GM04504 (cell line): ENCODE measurements at places on chromosomes 3 and 15.
A peak's percentile ranks its signal among the peaks of the same experiment; 100 is the strongest.

DNA sequence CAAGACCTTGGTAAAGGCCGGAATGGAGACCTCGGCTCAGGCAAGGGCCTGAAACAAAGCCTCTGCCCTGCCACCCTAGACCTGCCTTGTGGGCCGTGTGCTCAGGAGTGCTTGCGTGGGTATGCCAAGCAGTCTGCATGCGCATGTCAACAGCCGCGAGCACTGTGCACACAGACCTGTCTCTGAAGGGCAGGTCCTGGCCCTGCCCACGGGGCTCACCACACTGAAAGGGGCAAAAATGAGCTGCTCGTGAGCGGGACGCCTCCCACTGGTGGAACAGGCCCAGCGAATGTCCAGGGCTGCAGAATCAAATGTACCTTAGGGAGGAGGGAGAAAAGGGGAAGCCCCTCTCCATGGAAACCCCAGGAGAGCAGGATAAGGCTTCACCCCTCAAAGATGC, 44.3 kb upstream of the FGD5 start:
- no peak for DNase-seq

DNA sequence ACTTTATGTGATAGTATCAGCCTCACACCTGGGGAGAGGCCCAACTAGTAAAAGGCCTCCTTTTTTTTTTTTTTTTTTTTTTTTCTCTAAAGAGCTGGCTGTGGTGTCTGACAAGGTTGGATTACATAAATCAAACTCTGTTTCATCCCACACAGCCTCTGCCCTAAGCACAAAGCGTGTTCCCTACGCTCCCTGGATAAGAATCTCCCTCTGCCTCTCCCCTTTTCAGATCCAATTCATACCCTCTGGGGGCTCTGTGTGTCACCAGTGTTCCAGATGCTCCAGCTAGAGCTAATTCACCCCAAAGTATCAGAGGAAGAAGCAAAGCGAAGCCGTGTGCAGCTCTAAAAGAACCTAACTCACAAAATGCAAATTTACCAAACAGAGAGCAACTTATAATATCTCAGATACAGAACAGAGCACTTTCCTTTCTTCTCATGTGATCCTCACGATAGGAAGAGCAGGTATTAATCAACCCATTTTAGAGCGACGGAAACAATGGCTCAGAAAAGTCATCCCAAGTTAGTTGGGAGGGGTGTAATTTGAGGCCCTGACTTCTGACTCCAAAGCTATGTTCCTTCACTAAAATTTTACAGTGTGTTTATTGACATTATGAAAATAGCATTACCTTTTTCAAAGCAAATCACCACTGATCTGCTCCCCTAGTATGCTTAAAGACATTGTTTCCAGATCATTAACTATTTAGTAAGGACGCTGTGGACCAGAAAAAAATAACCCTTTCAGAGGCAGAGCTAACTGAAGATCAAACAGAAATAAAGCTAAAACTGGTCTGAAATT, 12.4 kb downstream of the BMF start:
- DNase-seq: no peak

- no peak for DNase-seq
Observed at GRCh38 chr15:66906668-66907614, 158.5 kb upstream of the SMAD3 start.

- no peak for DNase-seq
Observed at GRCh38 chr15:25967116-25967515, 104.0 kb upstream of the ATP10A start.

GRCh38 chr15:90320062-90320884, 31.8 kb upstream of the ZNF774 start:
- peak; percentile 80 for DNase-seq

DNA sequence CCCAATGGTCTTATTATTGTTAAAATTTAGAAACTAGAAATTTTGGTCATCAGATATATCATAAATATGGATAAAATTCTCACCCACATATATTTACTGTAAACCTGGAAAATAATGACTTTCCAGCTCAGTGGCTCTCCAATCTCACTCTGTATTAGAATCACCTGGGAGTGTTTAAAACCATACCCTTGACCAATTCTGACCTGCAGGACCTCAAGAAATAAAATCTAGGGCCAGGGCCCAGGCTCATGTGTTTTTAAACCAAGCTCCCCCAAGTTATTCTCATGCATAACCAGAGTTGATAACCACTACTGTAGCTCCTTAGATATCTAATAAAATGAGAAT, 372.1 kb downstream of the SHQ1 start:
- no peak for DNase-seq

- DNase-seq: no peak
Observed at GRCh38 chr3:12759693-12760565, 870 bp upstream of the TMEM40 start.

DNA sequence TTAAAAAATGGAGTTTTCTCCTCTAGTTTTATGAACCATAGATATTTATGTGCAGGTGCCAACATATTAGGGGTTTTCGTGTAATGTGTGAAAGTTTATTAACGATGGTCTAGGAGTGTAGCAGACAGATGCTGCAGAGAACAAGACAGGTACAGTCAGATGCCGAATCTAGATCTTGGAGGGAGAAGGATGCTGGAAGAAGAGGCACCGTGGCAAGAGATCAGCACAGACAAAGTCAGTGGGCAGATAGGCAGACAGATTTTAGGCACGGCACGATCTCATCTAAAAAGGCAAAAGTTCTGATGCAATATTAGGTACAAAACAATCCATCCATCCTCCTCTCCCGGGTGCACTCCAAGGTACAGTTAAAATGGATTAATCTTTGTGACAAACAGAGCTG, 161.6 kb downstream of the TIGIT start:
- DNase-seq: no peak

DNA sequence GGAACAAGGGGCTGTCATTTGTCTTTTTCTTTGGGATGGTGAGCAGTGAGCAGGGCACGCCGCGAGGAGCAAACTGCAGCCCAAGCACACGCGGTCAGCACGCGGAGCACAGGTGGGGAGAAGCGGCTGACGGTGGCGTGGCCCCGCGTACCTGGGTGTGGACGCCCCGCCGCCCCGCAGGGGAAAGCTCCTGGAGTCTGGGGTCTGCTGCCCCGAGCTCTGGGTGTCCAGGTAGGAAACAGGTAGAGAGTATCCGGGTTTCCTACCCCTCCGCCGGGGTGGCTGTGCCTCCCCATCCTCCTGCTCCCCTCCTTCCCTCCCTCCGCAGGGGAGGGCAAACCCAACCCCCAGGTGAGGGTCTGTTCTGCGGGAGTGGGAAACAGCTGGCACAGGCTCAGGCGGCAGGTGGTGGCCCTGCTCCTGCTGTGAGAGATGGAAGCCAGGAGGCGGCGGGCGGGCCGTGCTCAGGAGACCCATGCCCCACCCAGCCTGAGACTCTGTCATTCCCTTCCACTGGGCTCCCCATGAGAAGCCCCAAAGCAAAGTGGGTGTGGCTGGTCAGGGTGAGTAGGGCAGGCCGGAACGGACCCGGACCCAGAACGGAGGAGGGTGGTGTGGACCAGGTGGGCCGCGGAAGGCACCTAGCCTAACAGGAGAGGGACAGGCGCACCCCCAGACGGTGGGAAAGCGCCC, 56.9 kb upstream of the CGNL1 start:
- no peak for DNase-seq

DNA sequence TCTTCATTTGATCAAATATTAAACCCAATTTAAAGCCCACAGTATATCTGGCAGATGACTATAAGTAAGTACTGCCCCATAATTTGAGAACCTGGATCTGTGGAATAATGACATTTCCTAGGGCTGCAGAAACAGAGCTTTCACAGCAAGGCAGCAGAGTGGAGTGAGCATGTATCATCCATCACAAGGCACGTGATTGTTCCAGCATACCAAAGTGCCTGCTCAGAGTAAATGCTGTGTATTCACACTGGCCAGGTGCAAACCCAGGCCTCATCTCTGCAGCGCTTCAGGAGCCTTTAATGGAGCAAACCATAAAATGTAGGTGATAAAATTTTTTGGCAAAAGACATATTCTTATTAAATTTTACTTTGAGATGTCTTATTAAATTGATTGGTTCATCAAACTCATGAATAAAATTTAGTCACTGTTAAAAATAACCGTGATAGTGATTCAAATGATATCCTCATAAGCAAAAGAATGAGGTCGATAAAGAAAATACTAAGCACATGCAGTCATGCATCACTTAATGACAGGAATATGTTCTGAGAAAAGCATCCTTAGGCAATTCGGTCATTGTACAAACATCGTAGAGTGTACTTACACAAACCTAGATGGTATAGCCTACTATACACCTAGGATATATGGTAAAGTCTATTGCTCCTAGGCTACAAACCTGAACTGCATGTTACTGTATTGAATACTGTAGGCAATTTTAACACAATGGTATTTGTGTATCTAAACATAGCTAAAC, 99.3 kb upstream of the SLC24A5 start:
- no peak for DNase-seq

DNA sequence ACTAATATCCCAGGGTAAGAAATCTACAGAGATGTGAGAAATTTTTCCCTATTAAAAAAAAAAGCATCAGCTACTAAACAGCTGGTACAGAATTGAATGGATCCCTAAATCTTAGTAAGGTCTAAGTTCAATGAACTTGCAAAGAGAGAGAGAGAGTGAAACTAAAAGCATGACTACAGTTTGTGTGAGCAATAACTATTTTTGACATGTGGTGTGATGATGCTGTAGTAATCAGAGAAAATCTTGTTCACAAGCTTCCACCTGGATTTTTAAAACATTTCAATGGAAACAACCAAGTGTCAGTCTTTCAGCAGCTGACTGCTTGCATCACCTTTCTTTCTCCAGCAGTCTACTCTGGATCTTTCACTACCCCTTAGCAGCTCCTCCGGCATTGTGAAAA, 45.2 kb upstream of the ABI3BP start:
- peak; percentile 20 for DNase-seq

DNA sequence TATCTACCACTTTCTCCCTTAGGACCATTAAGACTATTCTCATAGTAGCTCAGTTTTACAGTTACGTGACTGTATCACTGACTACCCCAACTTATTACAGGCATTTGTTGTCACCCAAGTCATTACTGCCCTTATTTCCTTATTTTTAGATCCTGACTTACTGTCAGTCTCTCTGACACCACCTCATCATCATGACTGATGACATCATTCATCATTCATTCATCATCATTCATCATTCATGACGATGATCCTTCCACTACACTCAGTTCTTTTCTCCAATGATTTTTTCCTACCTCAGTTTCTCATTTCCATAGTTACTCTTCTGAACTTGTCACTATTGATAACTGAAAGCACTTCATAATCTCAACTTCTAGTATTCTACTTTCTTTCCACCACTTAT, 83.8 kb downstream of the ADAM10 start:
- DNase-seq: no peak

GRCh38 chr3:113118336-113118735, 93.0 kb upstream of the BOC start:
- DNase-seq: no peak

- DNase-seq: no peak
Observed at GRCh38 chr3:169232863-169233262, 430.6 kb downstream of the MECOM start.
